ENCODE measurements at places on chromosomes 7 and 10. TPM values are rescaled to one million over a fixed set of nuclear protein-coding genes. Genes with fewer than 3 reads are reported as not detected.

- DNase-seq: no peak
Measured at GRCh38 chr10:131778385-131778784, 122.4 kb upstream of the PPP2R2D start.

DNA sequence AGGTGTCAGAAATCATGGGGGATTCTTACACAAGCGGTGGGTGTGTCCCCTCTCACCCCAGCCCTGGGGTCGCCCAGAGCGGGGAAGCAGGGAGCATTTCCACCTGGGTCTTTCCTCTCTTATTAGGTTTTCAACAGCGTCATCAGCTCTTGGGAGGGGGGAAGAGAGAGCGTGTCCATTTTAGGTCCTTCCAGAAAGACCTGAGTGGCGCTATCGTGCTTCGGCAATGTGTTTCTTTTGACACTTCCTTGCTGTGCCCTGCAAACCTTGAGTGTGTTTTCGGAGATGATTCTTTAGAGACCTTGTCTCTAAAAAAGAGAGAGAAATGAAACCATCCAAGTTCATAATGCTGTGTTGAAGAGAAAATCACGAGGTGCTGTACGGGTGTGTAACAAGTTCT lies 86.9 kb upstream of the PITRM1 start:
- no peak for DNase-seq

GRCh38 chr10:45180946-45181875 lies 134.2 kb downstream of the OR13A1 start:
- no peak for DNase-seq

DNA sequence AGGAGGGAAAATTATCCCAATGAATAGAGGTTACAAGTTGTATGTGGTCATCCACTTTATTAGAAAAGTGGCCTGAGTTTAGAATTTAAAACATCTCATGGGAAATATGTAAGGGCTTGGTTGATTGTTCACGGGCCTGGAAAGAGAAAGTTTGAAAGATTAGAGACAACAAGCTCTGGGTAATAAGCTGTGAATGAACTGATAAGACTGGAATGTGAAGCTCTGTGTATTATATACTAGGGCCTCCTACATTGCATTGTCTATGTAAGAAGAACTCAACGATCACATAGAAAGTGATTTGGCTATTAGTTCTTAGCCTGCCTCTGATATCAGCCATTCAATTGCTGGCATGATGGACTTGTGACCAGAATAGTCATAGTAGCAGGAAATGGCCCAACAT lies 199.2 kb upstream of the MAGI2 start:
- DNase-seq: no peak

- DNase-seq: no peak
Measured at GRCh38 chr10:61543831-61544230, 90.7 kb upstream of the TMEM26 start.

DNA sequence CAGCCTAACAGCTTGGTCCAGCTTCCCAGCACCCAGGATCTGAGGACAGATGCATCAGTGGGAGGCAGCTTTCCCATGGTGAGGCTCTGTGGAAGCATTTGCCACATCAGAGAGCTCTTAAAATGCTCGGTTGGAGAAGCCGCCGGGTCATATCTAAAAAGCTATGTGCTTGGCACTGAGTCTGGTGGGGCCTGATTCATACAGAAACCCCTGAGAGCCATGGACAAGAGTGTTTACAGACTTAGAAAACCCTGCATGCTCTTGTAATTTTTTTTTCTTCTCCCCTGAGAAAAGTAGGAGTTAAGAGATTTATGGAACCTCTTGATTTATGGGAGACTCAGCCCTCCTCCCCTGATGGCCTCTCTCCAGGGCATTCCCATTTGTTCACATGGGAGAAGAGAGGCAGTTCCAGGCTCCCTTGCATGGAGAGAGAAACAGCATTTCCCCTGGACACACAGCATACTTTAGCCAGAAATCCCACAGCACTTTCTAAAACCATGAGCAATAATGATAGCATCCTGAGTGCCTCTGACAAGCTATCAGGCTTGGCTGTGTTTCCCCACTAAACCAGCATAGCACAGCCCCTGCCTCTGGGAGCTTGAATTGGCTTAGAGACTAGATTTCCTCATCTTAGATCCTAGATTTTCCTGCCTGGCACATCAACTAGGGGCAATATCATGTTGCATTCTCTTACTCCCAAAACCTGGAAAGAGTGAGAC lies 322.1 kb upstream of the AUTS2 start:
- DNase-seq: no peak

DNA sequence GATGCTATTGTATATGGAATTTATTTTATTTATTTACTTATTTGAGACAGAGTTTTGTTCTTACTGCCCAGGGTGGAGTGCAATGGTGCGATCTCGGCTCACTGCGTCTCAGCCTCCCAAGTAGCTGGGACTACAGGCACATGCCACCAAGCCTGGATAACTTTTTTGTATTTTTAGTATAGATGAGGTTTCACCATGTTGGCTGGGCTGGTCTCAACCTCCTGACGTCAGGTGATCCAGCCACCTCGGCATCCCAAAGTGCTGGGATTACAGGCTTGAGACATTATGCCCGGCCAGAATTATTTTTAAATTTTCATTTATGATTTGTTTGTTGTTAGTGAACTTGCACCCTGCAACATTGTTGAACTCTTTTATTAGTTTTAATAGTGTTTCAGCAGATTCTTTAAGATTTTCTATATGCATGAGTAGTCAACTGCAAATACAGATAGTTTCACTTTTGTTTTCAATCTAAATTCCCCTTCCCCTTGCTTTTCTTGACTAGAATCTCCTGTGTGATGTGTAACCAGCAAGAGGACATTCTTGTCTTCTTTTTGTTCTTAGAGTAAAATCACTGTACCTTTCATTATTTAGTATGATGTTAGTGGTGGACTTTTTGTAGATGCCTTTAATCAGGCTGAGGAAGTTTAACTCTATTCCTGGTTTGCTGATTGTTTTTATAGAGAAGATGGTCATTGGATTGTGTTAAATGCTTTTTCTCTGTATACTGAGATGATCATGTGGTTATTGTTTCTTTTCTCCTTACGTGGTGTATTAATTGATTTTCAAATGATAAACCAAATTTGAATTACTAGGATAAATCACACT lies 27.8 kb downstream of the ZNF33A start:
- peak; percentile 64 for DNase-seq

Gene FGFBP3
- 3.4 TPM for total RNA-seq

Measured in B cell (primary cell).